ENCODE measurements at places on chromosomes 13 and 19.

- no peak for DNase-seq
Measured at GRCh38 chr13:33235078-33235477, 50.5 kb downstream of the STARD13 start.

- no peak for DNase-seq
Measured at GRCh38 chr13:97280478-97280877, 58.3 kb downstream of the MBNL2 start.

DNA sequence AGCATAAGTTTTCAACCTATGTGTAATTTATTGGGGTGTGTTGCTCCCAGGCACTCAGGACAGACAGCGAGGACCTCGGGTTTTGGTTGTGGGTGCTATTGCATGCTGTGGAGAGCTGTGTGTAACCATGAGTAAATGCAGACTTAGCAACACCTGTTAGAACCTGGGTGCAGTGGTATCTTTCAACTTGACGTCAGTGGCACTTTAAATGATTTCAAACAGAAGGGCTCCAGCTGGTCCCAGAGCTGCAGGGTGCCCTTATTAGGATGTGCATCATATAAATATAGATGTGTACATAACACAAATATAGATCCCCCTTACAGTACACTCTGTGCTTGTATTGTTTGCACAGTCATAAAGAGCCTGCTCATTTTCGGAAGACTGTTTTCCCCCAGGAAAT, 228.3 kb upstream of the IRS2 start:
- no peak for DNase-seq

- DNase-seq, result no peak
Measured at GRCh38 chr13:111861319-111861718, 205.6 kb upstream of the SOX1 start.

DNA sequence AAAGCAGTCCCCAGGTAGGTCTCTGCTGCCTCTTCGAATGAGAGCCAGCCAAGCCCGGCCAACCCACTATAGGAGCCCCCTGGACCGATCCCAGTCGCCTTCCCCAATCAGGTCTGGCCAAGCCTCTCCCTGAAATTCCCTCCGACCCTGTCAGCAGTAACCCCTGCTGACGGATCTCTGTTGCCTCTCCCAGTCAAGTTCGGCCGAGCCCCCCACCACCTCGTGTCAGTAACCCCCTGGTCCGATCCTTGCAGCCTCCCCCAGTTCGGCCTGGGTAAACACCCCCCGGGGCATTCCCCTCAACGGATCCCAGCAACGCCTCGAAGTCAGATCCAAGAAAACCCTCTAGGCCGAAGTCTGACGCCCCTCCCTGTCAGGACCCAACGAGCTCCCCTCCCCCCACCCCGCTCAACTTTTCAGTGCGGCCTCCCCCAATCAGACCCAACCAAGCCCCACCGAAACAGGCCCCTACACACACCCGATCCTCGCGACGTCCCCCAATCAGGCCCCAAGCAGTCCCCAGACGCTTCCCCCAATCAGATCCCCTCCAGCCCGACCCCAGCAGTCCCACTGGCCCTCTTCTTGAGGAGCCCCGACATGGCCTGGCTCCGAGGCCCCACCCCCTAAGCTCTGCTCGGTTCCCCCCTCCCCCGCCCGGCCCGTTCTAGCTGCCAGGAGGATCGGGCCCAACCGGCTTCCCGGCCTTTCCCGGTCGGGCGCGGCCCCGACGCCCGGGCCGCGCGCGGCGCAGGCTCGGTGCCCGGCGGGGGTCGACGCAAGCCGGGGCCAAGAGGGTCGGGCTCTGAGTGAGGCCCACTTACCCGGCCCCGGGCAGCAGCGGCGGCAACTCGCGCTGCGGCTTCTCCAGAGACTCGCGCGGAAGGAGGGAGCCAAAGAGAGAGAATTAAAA, 1.8 kb downstream of the TNPO2 start:
- DNase-seq, result no peak

- DNase-seq, result no peak
Measured at GRCh38 chr13:51828730-51829567, 16.0 kb downstream of the TMEM272 start.

DNA sequence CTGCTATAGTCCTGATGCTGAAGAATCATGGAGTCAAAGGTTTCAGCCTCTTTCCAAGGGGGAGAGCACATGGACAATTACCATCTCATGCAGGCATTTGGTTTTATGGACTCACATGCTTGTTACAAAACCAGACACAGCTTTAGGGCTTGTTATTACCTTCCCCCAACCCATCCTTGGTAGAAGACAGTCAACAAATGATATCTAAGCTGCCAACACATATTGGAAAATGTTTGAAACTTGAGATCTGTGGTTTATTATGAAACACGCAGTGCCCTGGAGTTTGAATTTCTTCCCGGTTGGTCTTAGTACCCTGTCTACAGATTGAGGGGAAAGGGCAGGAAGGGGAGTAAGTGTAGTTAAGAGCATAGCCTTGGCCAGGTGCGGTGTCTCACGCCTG, 12.5 kb upstream of the CYP2A6 start:
- DNase-seq, result no peak

DNA sequence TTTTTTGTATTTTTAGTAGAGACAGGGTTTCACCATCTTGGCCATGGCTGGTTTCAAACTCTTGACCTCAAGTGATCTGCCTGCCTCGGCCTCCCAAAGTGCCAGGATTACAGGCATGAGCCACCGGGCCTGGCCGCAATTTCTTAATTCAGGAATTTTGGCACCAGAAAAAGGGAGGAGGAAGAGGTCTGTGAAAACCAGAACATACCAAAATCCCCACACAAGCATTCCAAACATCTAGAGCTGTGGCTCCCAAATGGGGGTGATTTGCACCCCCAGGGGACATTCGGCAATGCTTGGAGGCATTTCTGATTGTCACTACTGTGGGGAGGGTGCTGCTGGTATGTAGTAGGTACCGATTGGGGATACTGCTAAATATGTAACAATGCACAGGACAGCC, 40.2 kb upstream of the ABCC4 start:
- no peak for DNase-seq

GRCh38 chr19:18294467-18294864, 13.0 kb upstream of the JUND start:
- DNase-seq, result peak; percentile 88

DNA sequence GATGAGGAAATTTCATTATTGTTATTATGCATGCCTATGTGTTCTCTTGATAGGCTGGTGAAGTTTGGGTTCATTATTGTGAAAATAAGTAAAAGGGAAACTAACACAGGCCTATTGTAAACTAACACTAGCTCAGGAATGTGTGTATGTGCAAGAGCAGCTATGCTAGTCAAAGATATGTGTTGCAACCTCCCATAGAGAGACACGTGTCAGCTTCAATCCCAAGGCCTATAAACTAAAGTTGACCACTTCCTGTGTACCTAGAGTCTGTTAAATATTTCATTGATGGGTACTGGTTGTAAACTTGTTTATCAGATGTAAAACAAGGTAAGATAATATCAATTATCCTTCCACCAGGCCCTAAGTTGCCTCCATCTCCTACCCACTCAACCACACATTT, 44.7 kb upstream of the ZNF30 start:
- DNase-seq, result no peak

DNA sequence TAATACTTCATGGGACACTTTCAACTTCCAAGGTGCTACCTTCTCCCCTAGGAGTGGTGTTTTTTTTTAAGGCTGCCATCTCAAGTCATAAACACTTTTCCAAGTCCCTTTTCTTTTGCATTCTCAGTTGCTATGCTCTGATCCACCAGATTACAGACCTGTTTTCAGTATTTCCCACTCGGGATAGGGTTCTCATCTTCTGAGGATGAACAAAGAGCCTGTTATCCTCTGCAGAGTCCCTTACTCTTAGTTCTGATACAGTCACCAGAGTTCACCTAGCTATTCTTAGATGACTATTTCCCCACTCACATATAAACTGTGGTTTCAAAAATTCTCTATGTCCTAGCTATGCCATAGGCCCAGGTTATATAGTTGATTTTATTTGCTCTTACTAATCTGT, 15.9 kb downstream of the ZDHHC20 start:
- no peak for DNase-seq

GRCh38 chr13:110447801-110448200, 113.7 kb downstream of the RAB20 start:
- DNase-seq, result no peak

- no peak for DNase-seq
Measured at GRCh38 chr13:111210544-111211469, 95.7 kb downstream of the ARHGEF7 start.

DNA sequence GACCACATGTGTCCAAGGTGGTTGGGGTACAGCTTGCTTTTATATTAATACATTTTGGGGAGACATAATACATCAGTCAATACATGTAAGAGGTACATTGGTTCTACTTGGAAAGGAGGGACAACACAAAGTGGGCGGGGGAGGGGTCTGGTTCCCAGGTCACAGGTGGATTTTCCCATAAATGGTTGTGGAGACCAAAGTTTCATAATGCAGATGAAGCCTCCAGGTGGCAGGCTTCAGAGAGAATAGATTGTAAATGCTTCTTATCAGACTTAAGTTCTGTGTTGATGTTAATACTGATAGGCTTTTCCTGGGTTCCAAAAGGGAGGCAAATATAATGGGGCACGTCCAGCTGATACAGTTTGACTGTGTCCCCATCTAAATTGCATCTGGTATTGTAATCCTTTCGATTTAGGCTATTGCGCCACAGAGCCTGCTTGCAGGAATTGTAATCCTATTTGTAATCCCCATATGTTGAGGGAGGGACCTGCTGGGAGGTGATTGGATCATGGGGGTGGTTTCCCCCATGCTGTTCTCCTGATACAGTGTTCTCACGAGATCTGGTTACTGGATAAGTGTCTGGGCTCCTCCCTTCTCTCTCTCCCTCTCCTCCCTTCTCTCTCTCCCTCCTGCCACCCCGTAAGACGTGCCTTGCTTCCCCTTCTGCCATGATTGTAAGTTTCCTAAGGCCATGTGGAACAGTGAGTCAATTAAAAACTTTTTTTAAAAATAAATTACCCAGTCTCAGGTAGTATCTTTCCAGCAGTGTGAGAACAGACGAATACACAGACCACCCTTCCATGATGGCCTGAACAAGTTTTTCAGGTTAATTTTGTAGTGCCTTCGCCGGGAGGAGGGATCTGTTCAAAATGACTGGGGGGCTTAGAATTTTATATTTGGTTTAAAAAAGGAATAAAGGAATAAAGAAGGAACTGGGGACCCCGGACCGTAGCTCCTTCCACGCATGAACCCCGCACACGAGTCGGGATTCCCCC, 44.9 kb downstream of the ZNF823 start:
- DNase-seq, result no peak

DNA sequence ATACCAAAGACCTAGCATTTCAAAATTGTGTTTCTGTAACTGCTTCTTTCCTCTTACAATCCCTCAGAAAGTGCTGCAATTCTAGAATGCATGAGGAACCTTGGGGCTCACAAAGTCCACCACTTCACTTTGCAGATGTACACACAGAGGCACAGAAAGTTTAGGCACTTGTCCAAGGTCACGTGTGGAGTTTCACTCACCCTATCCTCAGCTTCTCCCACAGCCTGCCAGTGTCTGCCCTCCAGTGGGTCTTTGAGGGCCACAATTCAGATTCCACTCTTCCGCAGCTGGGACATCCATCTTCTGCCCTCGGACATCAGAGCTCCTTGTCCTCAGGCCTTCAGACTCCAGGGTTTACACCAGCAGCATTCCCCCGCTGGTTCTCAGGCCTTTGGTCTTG, 210.5 kb upstream of the SERP2 start:
- no peak for DNase-seq

- no peak for DNase-seq
Measured at GRCh38 chr13:93964146-93964512, 515.4 kb downstream of the DCT start.

DNA sequence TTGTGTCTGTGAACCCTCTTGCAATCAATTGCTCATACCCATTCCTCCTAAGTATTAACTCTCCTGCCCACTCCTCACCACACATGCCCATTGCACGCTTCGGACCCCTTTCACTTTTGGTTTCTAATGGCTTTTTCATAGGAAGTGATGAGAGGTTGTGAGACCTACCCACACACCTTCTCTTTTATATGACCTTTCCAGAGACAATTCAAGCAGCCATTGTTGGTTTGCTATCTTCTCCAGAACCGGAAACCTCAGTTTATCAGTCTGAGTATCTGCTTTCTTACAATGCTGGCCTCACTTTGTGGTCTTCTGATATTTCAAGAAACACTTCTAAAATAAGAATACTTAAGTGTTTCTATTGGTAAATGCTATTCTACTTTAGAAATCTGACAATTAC, 1550.8 kb upstream of the SLC10A2 start:
- DNase-seq, result no peak

- no peak for DNase-seq
Measured at GRCh38 chr13:95643571-95643935, 953 bp downstream of the DZIP1 start.

Data from stimulated activated CD4-positive, alpha-beta T cell treated with anti-CD3 and anti-CD28 coated beads, Interleukin-1b, Interleukin-23, amount 100 ng/mL, for 4 hours (primary cell).